ENCODE measurements at places on chromosomes 6 and 20. TPM values are rescaled to one million over a fixed set of nuclear protein-coding genes. Genes with fewer than 3 reads are reported as not detected.

RRAGD gene
- 3.2 TPM for polyA plus RNA-seq

SMOC2 gene
- polyA plus RNA-seq = not detected

THEMIS gene
- polyA plus RNA-seq = 93.4 TPM

CST2 gene
- polyA plus RNA-seq = not detected

RSPO3 gene
- polyA plus RNA-seq = not detected

ADAT2 gene
- 1.2 TPM for polyA plus RNA-seq

DNA sequence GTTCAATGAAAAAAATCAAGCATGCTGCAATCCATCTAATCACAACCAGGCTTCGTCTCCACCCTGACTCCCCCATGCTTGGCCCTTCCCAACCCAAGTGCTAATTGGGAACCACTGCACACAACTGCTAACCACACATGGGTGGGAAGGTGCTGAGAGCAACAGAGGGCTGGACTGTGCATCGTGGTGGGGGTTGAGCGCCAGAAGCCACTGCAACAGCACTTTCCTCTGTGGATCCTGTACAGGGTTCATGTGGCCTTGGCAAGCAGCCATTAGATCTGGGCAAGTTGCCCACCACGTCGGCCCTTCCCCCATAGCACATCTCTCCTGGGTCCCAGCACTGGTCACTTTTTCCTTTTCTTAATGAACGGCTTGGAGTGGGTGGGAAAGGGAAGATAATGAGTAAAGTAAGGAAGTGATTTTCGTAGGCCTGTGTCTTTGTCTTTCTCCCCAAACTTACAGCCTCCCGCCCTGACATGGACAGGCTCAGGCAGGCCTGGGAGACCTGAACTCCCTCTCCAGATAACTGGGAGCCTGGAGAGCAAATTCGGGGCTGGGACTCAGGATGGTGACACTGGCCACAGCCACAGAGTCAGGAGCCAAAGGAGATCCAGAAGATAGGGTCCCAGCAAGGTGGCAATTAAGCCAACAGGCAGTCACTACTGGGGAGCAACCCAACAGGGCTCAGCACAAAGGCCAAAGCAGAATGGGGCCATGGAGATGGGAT is 34.4 kb upstream of the MRPS10 start:
- no peak for DNase-seq

DNA sequence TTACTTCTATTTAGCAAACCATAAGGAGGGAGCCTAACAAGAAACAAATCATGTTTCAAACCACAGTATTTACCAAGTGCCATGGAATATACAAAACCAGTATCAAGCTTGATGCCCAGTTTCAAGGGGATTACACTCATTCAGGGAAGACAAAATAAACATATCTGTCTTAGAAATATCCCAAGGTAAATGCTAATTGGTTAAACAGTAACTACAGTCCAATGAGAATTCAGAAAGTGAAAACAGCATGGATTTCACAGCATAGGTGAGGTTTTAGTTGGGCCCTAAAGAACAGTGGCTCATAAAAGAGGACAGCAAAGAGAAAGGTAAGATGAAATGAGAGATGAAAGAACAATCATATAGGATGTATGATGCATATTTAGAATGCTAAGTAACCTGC is 110.3 kb downstream of the CHD6 start:
- no peak for DNase-seq

DNA sequence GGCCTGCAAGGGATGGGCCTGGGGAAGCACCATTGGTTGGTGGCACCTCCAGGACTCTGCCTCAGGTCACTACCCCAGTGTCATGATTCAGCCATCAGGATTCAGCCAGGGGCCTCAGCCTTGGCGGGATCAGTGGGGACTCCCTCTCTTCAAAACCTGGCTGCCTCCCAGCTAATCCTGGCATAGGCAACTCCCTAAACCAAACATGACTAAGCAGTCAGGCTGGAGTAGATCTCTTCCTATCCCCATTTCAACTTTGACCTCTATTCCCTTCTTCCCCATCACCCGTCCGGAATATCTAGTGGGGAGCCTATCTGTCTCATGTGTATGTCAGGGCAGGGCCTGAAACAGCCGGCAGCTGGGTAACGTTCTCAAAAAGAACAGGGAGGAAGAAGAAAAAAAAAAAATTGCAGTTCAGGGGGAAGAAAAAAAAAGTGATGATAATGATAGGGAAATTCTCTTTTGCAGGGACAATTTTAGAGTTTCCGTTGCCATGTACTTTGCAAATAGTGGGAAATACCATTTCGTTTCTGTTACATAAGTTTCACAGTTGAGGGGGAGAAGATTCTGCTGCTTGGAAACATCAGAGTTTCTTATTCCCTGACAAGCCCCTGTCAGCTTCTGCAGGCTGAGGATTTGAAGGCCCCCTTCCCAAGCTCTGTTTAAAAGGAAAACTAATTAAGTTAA is 4.1 kb upstream of the PREX1 start:
- no peak for DNase-seq

- no peak for DNase-seq
Measured at GRCh38 chr6:37284781-37285180, 26.8 kb upstream of the TMEM217 start.

- DNase-seq = no peak
Measured at GRCh38 chr6:84501315-84501714, 263.1 kb downstream of the TBX18 start.

DNA sequence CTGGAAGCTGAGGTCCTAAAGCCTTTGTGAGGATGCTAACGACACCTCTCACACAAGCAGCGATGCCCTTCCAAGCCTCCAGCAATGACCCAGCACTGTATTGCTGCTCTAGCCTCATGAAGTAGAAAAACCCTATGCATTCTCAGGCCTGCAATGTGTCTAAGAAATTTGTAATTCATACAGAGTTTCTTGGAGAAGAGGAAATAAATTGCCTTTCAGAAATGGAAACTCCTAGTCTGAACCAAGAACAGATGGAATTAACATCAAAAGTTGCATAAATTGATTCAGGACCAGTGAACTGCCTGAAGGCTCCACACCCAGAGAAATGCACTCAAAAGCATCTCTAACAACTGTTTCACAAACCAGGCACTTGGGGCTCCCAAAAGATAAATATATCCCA is 353.6 kb downstream of the ADGRB3 start:
- no peak for DNase-seq
